NCI-H2081 (cell line): ENCODE measurements at places on chromosomes 1 and 21.

DNA sequence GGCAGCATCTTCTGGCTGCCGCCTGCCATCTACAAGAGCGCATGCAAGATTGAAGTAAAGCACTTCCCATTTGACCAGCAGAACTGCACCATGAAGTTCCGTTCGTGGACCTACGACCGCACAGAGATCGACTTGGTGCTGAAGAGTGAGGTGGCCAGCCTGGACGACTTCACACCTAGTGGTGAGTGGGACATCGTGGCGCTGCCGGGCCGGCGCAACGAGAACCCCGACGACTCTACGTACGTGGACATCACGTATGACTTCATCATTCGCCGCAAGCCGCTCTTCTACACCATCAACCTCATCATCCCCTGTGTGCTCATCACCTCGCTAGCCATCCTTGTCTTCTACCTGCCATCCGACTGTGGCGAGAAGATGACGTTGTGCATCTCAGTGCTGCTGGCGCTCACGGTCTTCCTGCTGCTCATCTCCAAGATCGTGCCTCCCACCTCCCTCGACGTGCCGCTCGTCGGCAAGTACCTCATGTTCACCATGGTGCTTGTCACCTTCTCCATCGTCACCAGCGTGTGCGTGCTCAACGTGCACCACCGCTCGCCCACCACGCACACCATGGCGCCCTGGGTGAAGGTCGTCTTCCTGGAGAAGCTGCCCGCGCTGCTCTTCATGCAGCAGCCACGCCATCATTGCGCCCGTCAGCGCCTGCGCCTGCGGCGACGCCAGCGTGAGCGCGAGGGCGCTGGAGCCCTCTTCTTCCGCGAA lies 3.8 kb downstream of the CHRNB2 start:
- DNase-seq: no peak

DNA sequence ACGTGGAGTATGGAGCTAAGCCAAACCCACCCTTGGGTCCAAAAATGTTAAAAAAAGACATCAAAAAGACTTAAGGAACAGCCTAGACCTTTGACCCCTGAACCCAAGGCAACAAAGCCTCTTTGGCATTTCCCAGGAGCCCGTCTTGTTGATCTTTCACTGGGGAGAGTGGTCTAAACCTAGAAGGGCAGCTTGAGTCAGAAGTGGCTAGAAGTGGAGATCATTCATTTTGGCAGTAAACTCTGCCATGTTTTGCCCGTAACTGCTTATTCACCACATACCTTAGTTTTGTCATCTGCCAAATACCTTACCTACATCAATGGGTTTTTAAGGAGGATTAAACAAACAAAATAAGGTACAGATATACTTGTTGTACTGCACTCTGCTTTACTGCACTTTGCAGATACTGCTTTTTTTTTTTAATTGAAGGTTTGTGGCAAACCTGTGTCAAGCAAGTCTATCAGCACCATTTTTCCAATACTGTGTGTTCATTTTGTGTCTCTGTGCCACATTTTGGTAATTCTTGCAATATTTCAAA lies 1.7 kb upstream of the CTSE start:
- DNase-seq: no peak

DNA sequence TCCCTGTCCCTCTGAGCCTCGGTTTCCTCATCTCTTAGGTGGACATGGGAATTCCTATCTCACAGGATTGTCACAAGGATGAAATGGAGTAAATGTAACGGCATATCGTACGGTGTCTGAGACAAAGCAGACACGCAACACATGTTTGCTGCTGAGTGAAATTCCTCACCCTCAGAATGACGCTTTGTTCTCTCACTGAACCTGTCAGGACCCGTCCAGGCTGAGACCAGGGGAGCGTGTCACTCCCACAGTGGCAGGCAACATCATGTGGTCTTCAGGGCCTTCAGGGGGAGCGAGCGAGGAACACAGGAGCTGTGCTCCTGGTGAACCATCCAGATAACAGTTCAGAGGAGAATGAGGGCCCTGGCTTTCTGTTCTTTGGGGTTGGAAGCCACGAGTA lies 74.2 kb downstream of the TOMM20 start:
- DNase-seq: no peak

- DNase-seq: no peak
Observed at GRCh38 chr1:96365076-96365475, 356.5 kb upstream of the PTBP2 start.
